ENCODE measurements at places on chromosomes 16 and 17. TPM values are rescaled to one million over a fixed set of nuclear protein-coding genes. Genes with fewer than 3 reads are reported as not detected.

- DNase-seq = no peak
These were observed 48.6 kb downstream of the TNFRSF13B start for GRCh38 chr17:16923097-16923903.

DNA sequence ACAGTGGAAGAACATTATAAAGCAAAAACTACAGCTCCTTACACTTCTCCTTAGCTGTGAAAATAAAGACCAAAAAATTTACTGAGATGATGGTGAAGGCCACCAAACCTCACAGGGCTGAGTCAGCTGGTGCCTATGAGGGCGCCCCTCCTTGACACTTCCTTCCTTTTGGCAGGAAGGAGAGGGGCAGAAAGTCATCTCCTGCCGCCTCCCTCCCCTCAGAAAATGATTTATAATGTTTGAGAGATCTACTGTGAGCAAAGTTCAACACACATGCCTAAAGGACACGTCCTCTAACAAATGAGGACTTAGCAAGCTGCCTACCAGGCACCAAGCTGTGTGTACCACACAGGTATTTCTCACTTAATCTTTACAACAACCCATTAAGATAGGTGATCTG is 245.7 kb downstream of the PRKCA start:
- DNase-seq = peak; percentile 43

DNA sequence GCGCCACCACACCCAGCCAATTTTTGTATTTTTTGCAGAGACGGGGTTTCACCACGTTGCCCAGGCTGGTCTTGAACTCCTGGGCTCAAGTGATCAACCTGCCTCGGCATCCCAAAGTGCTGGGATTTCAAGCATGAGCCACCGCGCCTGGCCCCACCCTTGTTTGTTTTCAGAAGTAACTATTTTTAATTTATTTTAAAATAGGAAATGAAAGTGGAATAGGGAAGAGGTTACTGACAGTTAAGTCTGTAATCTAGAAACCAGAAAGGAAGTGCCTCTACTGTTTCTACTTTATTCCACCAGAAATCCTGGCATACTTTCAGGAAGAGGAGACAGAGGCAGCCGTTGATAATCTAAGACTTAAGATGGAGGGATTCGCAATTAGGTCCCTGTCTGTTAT is 225.6 kb downstream of the TANC2 start:
- DNase-seq = no peak

DNA sequence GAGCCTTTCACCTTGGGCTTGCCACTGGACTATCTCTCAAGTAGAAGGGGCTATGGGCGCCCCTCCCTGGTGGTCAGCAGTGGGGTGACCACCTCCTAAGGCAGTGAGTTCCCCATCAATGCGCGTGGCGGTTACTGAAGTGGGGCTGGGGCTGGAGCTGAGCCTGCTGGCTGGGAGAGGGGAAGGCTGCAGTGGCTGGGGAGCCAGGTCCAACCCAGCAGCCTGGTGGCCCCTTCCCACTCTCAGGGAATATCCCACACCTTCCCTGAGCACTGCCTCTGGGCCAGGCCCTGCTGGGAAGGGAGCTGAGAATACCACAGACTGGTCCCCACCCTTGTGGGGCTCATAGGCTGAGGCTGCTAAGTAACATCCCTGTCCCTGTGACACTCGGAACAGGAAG is 19.8 kb upstream of the MPRIP start:
- no peak for DNase-seq

- no peak for DNase-seq
These were observed 2.0 kb upstream of the GSE1 start for GRCh38 chr16:85611194-85611443.

The CX3CL1 gene
- total RNA-seq = not detected

The HBA1 gene
- total RNA-seq = not detected

The XAF1 gene
- 497 TPM for total RNA-seq

All from activated CD4-positive, alpha-beta T cell treated with anti-CD3 and anti-CD28 coated beads, Interleukin-2, amount 10 ng/mL, durations not matched to agents 7 days and 5 days (primary cell).